Stomach (tissue), 19 donors: ENCODE measurements at places on chromosomes 16 and 17.

- no peak for DNase-seq
These were observed 3.7 kb downstream of the CBLN1 start for GRCh38 chr16:49277766-49278566.

- peak; percentile 92 for DNase-seq
These were observed at the start of gene NDRG4 for GRCh38 chr16:58499615-58500351. NDRG4 (plus strand) TSS chr16:58500143; CDS start chr16:58500249, 106 bp downstream.

GRCh38 chr16:4052801-4053293 lies 63.4 kb downstream of the ADCY9 start:
- DNase-seq, result peak; percentile 23

DNA sequence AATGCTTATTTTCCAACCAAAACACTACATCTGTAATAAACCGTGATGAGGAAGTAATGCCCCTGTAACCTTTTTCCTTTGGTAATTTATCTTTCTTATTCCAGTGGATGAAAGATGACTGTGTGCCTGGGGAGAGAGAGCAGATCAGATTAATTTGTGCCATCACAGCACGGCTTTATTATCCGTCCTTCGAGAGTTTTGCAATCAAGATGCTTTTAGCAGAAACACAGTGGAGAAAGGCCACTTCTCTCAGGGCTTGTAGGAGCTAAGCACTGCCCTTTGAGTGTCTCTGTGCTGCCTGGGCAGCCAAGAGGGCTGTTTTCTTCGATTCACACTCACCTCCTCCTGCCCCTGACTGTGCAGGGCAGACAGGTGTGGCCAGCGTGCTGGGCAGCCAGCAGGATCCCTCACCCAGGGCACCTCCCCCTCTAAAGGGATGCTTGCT lies 190.2 kb downstream of the PRKCA start:
- DNase-seq, result no peak

DNA sequence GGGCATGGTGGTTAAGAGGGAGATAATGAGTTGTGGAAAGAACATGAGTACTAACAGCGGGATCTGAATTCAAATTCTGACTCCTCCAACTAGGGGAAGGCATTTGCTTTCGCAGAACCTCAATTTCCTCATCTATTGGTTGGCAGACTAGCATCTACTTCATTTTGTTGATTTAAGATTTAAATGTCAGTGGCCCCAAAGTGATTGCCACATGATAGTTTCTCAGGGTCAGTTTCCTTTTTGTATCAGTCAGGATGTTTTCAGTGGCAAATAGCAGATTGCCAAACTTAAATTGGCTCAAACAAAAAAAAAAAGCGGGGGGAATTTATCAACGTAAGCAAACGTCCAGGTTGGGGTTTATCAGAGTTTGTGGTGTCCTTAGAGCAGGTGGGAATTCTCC lies 25.1 kb upstream of the NOS2 start:
- no peak for DNase-seq

- no peak for DNase-seq
These were observed 827.6 kb upstream of the CA10 start for GRCh38 chr17:52986056-52986662.

DNA sequence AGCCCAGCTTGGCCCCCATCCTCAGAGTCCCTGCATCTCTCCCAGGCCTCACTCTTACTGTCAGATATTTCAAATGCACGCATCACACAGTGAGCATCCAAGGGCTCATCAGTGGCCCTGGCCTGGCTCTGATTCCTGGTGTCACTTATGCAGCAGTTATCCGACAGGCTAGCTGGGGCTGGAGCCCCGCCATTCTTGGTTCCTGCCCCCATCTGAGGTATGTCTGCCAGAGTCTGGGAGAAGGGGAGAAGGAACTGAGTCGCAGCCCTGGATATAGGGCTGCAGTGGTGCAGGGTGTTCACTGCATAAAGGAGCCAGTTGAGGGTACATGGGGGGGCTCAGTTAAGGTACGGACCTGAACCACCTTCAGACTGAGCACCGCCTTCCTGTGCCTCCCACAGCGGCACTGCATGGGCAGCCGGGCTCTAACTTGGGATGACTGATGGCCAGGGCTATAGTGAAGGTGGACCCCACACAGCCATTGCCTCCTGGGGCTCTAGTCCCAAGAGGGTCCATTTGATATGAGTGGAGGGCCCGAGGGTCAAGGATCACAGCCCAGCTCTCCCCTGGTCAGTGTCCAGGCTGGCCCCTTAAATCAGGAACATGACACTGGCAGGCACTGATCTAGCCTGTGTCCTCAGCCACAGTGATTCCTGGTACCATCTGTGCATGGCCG lies 1.8 kb upstream of the RASD1 start:
- DNase-seq, result peak; percentile 5

GRCh38 chr17:33651686-33652085 lies 358.6 kb upstream of the ASIC2 start:
- no peak for DNase-seq

- DNase-seq, result no peak
These were observed 223.0 kb downstream of the BCAS3 start for GRCh38 chr17:60900688-60901087.

DNA sequence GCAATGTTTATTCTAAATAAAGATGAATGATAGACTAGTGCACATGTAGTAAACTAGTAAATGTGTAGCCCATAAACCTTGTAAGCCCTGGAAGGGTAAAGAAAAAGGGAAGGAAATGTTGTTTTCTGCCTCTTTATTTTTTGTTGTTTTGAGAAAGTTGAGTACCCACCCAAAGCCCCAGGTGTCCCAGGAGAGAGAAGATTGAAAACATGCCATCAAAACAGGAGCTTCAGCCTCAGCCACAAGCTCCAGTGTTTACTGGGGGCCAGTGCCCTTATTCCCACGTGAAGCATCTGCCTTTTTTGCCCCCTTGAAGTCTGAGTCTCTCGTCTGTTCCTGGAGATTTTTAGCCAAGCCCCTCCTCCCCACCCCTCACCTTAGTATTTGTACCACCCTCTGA lies 121.5 kb downstream of the PRKCB start:
- DNase-seq, result no peak
